ENCODE measurements at places on chromosomes 4 and X.

GRCh38 chr4:6889101-6889735 lies 20.4 kb upstream of the TBC1D14 start:
- DNase-seq = no peak

DNA sequence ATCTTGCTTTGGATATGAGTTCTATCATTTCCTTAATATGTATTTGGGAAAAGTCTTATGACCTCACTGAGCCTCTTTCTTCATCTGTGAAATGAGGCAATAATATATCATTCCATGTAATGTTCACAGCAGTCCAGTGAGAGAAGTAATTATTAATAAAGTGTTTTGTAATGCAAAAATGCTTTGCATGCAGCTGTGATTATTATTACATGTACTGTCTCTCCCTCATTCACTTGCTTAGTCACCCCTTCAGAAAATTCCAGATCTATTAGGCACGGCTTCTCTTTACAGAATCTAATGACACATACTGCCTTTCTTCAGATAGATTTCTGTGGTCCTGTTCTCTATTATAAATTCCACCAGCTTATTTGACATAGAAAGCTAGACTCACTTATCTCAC lies 53.5 kb upstream of the FGF13 start:
- no peak for DNase-seq

- no peak for DNase-seq
Measured at GRCh38 chr4:140157341-140157740, 3.4 kb upstream of the MAML3 start.

DNA sequence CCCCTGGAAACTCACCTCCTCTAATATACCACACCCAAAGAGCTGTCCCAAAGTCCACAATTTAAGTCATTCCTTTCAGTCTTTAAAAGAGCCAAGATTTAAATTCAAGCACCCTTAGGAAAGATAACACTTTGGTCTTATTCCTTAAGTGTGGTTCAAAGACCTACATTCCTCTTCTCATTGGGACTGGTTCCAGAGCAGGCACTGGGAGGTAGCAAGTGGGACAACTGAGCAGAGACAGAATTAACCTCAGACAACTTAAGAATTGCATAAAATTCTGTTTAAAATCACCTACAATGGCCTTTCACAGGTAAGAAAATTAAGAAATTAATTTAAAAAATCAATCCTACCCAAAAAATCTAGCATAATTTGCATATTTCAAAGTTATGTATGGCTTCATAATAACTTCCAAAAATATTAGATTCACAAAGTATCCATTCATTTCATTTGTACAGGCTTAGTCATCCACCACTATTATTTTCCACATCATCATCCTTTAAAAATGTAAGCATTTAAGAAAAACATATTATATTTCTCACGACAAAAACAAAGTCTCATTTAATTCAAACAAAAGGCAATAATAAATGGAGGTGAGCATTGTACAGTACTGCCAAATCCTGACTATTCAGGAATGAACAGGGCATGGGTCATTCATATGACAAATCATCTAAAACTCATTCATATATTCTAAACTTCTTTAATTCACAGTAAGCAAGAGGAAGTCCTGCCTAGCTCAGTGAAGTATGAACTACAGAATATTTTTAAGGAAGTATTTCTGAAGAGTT lies 13.6 kb downstream of the PRSS12 start:
- DNase-seq = no peak

GRCh38 chr4:99818661-99819060 lies 2.0 kb downstream of the DAPP1 start:
- no peak for DNase-seq

- DNase-seq = no peak
Measured at GRCh38 chr4:92477298-92477697, 173.5 kb downstream of the GRID2 start.

- no peak for DNase-seq
Measured at GRCh38 chr4:794900-795725, 30.8 kb downstream of the CPLX1 start.

DNA sequence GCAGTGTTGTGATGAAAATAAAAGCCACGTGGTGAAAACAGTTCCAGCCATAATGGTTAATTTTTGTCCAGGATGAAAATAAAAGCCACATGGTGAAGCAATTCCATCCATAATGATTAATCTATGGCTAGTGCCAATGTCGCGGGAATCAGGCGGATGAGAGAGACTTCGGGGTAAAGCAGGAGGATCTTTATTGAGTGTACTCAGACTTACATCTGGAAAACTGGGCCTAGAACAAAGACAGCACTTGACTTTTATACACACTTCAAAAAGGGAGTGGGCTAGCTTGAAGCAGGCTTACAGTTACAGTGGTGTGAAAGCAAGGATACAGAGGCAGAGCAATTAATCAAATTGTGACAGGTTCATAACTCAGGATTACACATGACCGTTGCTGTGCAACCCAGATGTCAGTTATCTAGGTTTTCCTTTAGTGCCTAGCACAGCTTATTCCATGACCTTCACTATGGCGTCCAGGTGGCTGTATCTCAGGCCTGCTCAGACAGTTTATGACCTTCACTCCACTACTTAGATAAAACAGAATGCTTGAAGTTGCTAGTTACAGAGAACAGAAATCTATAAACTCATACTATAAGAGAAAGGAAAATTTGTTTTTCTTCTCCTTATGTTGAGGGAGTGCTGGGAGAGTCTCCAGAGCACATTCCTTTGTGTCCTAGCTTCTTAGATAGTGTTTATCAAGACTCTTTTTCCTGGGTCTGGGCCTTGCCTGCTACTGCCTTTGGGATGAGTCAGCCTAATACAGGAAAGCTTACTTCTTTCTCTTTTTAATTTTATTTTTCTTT lies 5.9 kb upstream of the PLA2G12A start:
- no peak for DNase-seq

DNA sequence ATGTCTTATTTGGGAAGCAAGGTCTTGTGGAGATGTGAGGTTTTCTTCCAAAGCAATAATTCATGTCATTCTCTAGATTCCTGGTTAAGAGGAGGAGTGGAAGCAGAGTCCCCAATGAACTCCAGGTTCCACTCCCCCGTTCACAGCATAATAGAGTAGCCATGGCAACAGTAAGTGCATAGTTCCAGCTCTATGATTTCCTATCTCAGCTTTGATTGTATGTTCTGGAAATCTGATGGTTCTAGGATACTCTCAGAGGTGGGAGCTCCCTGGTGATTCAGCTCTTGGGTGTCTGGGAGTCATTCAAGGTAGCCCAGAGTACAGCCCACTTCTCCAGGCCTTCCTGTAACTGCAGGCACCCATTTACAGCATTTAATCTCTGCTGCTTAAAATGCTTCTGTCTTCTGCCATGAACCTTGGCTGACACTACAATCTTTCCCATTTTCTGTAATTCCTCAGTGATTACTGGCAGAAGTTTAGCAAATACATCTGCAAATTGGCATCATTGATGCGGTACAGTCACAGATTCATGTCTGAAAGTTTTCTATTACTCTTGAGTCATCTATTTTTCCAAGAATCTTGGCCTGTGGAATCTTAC lies 242.0 kb downstream of the MAPK10 start:
- DNase-seq = peak; percentile 18

GRCh38 chr4:13981499-13981898 lies 354.0 kb upstream of the BOD1L1 start:
- no peak for DNase-seq

DNA sequence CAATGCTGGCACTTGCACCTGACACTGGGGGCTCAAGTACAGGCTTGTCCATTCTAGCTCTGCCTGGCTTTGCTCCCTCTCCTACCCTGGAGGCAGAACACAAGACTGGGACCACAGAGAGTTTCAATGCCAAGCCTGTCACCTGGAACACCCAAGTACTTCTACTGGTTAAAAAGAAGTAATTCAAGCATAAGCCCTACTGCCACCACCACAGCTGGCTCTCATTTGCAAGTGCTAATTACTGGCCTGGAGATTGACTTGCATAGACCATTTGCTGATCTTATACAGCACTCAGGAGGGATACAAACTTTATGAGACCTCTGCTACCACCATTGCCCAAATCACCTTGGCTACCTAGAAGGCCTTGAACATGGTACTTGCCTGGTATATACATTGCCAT lies 1550.9 kb downstream of the C4orf33 start:
- DNase-seq = no peak

DNA sequence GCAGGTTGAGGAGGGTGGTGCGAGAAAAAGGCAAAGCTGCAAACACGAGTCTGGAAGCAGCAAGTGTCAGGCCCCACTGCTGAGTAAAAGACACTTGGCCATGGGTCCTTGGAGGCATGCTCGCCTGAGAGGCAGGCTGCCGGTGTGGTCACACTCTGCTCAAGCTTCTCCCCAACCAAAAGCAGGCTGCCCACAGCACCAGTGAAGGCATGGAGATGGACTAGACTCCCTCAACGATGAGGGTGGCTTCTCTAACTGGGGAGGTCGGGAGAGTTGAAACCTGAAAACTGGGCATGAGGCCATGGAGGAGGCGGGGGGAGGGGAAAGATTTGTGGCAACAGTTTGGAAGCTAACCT lies 86.5 kb downstream of the ATG4A start:
- DNase-seq = no peak

DNA sequence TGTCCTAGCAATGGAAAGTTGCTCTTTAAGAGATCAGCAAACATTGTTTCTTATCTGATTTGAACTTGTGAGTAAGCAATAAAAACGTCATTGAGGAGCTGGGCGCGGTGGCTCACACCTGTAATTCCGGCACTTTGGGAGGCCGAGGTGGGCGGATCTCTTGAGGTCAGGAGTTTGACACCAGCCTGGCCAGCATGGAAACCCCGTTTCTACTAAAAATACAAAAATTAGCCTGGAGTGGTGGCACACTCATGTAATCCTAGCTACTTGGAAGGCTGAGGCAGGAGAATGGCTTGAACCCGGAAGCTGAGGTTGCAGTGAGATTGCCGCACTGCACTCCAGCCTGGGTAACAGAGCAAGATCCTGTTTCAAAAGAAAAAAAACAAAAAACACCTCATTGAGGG lies 11.2 kb upstream of the PLAC8 start:
- DNase-seq = no peak

DNA sequence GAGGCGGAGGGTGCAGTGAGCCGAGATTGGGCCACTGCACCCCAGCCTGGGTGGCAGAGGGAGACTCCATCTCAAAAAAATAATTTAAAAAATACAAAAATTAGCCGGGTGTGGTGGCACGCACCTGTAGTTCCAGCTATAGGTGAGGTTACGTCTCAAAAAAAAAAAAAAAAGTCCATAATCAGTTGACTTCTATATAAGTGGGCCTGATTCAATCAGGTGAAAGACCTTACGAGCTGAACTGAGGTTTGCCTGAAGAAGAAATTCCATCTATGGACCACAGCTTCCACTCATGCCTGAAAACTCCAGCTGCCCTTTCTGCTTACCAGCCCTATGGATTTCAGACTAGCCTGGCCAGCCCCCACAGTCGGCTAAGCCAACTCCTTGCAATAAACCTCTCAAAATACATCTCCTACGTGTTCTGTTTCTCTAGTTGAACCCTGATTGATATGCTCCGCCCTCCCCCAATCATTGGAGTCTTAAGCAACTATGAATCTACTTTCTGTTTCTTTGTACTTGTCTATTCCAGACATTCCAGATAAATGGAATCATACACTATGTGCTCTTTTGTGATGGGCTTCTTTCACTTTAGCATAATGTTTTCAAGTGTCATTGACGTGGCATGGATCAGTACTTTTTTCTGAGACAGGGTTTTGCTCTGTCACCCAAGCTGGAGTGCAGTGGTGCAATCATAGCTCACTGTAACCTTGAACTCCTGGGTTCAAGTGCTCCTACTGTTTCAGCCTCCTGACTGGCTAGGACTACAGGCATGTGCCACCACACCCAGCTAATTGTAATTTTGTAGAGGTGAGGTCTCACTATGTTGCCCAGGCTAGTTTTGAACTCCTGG lies 36.6 kb downstream of the SAT1 start:
- DNase-seq = no peak

- no peak for DNase-seq
Measured at GRCh38 chr4:36990128-36990872, 254.2 kb upstream of the NWD2 start.

DNA sequence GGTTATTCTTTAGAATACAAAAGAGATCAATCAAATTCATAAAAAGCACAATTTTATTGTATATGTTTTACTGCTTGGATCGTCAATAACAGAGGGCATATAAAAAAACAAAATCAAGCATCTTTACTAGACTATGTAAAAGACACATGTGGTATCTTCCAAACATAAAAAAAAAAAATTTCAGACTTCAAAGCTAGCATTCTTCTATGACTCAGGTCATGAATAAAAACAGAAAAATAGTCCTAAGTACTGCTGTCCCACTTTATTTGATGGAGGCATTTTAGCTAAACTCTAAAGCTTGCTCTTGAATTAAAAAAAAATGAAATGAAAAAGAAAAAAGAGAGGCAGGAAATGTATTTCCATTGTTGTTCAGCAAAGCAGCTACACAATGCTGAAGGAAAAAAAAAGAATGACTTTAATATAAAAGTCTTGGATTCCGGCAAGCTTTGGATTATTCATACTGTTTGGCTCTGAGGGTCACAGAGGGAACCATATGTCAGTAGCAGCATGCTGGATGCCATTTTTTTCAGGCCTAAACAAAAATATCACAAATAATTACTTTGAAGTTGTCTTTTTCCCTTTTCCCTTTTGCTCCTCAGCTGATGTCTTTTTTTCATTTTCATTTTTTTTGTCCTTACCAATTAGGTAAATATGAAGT lies 249.1 kb upstream of the DIAPH2 start:
- no peak for DNase-seq

GRCh38 chrX:130625386-130625785 lies 223.6 kb downstream of the RBMX2 start:
- no peak for DNase-seq

Data from HTR-8/SVneo (cell line).